ENCODE measurements at places on chromosomes 2 and 18. TPM values are rescaled to one million over a fixed set of nuclear protein-coding genes. Genes with fewer than 3 reads are reported as not detected.
A peak's percentile ranks its signal among the peaks of the same experiment; 100 is the strongest.

DNA sequence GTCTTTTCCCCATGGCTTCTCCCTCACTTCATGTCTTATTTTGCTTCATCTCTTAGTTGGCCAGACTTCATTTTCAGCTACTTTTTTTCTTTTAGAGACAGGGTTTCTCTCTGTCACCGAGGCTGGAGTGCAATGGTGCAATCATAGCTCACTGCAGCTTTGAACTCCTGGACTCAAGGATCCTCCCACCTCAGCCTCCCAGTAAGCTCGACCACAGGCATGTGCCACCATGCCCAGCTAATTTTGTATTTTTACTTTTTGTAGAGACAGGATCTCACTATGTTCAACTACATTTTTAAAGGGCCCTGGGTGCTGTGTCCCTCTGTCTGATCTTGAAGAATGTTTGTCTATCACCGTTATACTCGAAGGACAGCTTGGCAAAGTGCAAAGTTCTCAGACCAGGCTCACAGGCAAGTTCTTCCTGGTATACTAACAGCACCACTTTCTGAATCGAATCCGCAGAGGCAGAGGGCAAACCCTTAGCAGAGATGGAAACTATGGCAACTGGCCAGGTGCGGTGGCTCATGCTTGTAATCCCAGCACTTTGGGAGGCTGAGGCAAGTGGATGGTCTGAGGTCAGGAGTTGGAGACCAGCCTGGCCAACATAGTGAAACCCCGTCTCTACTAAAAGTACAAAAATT is 60.9 kb downstream of the SOWAHC start:
- DNase-seq, result peak; percentile 31
- no peaks in the 10 kb centered on the region for H3K36me3 ChIP-seq
- H3K27me3 ChIP-seq, result no peaks in the 10 kb centered on the region

DNA sequence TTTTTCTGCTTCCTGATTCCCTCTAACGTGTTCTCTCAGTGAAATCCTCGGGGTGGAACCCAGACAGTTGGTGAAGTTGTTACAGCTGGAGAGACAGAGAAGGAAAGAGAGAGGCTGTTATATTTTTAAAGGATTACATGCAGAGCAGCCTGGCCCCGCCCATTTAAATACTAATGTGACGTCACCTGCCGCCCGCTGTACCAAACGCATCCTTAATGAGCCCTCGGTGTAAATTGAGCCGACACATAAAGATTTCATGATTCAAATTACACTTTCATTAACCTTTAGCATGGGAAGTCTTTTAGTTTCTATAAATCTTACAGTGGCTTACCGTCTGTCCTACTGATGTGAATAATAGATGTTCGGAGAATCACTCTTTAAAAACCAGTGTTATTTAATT is 164.0 kb upstream of the SIX3 start:
- peaks cover 41% of the 10 kb centered on the region for H3K27me3 ChIP-seq
- peaks cover 10% of the 10 kb centered on the region for H3K4me1 ChIP-seq
- no peak overlapping the region for H3K4me3 ChIP-seq
- no peak overlapping the region for H3K27ac ChIP-seq
- H3K36me3 ChIP-seq, result no peaks in the 10 kb centered on the region
- DNase-seq, result no peak

DNA sequence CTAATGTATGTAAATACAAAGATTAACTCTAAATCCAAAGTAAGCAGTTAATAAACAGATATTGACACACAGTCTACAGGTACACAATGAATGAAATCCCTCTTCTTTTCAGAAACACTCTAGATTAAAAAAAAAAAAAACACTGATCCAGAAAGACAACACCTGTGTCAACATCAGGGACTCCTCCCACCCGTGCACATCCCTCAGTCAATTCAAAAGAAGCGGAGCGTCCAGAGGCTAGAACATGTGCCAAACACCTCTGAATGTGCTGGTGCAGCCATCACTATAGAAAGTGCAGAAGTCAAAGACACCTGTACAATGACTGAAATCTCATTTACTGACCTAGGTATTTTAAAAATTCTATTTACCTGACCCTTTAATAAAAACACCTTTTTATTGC is 622.6 kb upstream of the ID2 start:
- DNase-seq, result no peak
- no peaks in the 10 kb centered on the region for H3K27me3 ChIP-seq
- H3K36me3 ChIP-seq, result no peaks in the 10 kb centered on the region
- no peaks in the 10 kb centered on the region for H3K4me1 ChIP-seq
- H3K27ac ChIP-seq, result no peak overlapping the region

The CFAP65 gene
- 0.06 TPM for polyA plus RNA-seq

- H3K36me3 ChIP-seq, result no peaks in the 10 kb centered on the region
- DNase-seq, result no peak
These were observed 106.9 kb upstream of the SP3 start for GRCh38 chr2:174072069-174072468.

The RND3 gene
- polyA plus RNA-seq, result 110 TPM

GRCh38 chr18:66066191-66066590 is 315.4 kb downstream of the CDH7 start:
- no peak overlapping the region for H3K27ac ChIP-seq
- no peaks in the 10 kb centered on the region for H3K4me1 ChIP-seq
- DNase-seq, result no peak
- no peaks in the 10 kb centered on the region for H3K36me3 ChIP-seq
- no peaks in the 10 kb centered on the region for H3K27me3 ChIP-seq

GRCh38 chr2:20571231-20571630 is 79.7 kb downstream of the HS1BP3 start:
- no peaks in the 10 kb centered on the region for H3K36me3 ChIP-seq
- DNase-seq, result no peak
- peaks cover 10% of the 10 kb centered on the region for H3K4me1 ChIP-seq
- H3K27me3 ChIP-seq, result no peaks in the 10 kb centered on the region
- no peak overlapping the region for H3K4me3 ChIP-seq
- peak overlapping the region; percentile 73 for H3K27ac ChIP-seq

DNA sequence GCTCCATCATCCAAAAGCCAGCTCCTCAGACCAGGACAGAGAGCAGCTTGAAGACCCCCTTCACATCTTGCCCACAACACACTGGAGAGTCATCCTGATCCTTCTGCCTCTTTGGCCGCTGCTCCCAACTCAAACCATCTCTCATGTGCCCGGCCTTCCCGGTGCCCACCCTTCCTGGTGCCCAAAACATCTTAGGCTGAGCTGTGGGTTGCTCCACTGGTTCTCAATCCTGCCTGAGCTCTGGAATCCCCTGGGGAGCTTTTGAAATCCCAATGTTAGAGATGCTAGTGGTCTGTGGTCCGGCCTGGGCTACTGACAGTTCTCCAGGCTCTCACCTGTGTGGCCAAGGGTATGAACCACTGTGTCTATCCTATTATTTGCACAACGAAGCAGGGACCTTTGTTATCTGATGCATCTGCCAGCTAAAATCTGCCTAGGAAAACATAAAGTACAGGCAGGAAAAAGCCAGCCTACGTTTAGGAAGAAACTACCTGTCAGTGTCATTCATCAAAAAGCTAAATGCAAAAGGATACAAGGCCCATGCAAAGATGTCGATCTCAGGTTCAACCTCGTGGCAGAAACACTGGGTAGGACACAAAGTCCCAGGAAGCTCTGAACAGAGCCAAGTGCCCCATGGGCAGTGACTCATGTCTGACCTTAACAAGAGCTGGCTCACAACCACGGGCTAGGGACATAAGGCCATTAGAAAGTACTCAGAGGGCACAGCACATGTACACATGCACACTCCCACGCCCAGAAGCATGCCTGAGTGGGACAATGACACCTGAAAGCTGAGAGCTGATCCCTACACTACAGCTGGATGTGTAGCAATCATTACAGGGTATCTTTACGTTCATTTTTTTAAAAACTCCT is 30.8 kb downstream of the TBC1D8 start:
- H3K36me3 ChIP-seq, result no peaks in the 10 kb centered on the region
- no peak overlapping the region for H3K4me3 ChIP-seq
- peak; percentile 83 for DNase-seq

The LYG1 gene
- 2.4 TPM for polyA plus RNA-seq
